ENCODE measurements at places on chromosomes 3 and 15.
A peak's percentile ranks its signal among the peaks of the same experiment; 100 is the strongest.

- no peak for DNase-seq
These were observed at the start of gene TEX55 for GRCh38 chr3:119145500-119146167. TSS of gene TEX55 (plus strand) at chr3:119146165. CDS start at chr3:119146190, 25 bp downstream.

- peak; percentile 38 for DNase-seq
These were observed 139.5 kb downstream of the TBL1XR1 start for GRCh38 chr3:177057768-177058167.

GRCh38 chr3:185630182-185630622 is 44.1 kb downstream of the SENP2 start:
- no peak for DNase-seq

DNA sequence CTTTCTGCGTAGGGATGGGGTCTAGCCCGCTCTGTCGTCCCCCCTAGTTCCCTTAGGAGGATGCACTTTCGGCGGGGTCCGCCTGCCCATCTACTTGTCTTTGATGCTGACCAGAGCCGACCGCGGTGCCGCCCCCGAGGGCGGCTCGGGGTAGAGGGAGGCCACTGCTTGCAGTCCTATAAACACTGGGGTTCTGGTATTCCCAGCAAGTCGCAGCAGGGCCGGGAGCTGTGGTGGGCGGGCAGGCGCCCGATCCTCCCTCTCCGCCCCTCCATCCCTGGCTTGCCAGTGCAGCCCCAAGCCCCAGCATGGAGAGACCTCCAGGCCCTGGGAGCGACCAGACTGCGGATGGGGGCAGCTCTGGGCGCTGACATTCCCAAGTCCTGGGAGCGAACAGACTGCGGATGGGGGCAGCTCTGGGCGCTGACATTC is 830 bp downstream of the SEMA4B start:
- no peak for DNase-seq

GRCh38 chr3:15097891-15098290 is 1.1 kb downstream of the RBSN start:
- no peak for DNase-seq

GRCh38 chr3:188627652-188628051 is 473.7 kb downstream of the LPP start:
- DNase-seq: no peak

- DNase-seq: no peak
These were observed 235.4 kb upstream of the RGMA start for GRCh38 chr15:93324186-93324975.

GRCh38 chr15:29747837-29748417 is 74.3 kb downstream of the TJP1 start:
- DNase-seq: no peak

DNA sequence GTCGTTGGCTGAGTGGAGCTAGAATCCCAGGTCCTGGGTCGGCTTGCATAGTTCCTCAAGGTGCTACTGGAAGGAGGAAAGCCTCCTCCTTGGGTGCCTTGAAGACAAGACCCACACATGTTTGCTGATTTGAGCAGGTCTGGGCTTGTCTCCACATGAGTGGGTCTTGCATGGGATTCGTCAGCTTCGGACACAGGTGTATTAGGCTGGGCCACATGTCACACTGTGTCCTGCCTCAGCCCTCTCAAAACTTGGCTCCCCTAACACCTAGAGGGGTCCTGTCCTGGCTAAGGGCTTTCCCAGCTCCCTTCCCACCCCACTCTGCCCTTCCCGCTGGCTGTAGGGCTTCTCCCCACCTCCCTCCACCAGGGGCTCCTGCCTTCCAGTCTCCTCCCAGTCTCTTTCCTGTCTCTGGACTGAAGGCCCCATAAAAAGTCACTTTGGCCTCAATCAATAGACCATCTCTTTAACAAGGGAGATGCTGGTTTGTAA is 73.0 kb upstream of the ADPGK start:
- DNase-seq: no peak

DNA sequence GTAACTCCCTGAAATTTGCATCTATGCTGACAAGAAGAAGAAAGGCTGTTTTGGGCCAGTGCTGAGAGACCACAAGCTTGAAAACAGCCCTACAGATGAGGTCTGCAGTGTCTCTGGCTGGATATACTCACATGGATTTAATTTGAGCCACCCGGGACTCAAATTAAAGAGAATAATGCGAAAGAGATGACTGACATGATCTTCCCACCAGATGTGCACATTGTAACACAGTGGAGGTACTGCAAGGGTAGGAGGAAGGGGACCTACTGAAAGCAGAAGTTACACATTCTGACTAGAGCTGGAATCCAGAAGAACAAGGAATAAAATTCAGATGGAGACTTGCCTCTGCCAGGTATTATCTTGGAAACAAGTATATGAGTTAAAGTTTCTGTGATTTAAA is 728.3 kb upstream of the SGO1 start:
- DNase-seq: no peak

- no peak for DNase-seq
These were observed 280.3 kb downstream of the NR2F2 start for GRCh38 chr15:96610757-96611156.

GRCh38 chr3:136772709-136773108 is 20.5 kb upstream of the STAG1 start:
- DNase-seq: no peak

- no peak for DNase-seq
These were observed 75.0 kb downstream of the MEGF11 start for GRCh38 chr15:66178531-66178910.

DNA sequence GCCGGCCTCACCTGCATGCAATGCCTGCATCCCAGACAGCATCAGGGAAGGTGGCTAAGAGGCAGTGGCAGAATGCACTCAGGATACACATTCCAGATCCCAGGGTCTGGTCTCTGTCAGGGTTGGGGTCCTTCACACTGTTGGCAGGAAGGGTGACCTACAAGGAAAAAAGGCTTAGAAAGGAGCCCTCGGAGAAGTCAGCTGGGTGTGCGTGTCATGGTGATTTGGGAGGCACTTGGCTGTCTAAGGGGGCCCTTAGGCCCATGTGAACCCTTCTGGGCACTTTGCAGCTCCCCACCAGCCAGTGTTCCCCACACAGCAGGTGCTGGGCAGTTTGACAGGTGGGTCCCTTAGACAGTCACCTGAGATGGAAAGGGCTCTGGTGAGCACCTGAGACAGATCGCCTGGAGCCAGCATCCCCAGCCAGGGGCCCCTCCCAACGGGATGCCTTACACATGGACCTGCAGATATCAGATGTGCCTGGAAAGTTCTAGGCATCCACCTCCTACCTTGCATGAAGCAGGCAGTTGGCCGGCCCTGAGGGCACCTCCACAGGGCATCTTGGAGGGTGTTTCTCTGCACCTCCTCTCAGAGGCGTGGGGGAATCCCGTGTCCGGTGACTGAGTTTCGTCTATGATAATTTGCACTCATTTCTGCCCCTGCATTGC is 131.6 kb downstream of the LRRK1 start:
- DNase-seq: no peak

DNA sequence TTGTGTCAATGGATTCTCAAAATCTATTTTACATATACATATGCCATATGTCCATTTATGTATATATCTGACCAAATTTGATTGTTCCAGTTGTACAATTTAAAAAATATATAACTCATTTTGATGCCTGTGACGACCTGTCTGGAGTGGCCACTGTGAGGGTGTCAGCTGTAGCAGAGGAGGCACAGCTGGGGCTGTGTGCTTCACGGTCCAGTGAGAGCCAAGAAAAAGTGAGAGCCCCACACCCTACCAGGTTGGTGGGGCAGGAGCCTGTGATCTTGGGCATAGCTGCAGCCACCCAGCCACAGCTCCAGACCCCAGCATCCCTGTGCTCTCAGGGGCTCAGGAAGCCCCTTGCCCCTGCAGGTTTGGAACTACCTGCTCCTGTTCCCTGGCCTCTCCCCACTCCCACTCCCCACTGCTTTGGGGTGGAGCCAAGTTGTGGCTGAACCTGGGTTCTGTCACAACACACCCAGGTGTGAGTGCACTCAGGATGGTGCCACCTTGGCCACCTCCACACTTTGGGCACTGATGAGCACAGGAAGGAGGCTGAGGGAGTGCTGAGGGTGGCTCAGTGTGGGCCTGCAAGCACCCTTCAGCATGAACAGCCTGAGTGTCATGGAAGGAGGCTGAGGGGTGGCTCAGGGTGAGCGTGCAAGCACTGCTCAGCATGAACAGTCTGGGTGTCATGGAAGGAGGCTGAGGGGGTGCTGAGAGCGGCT is 161.1 kb upstream of the ROBO1 start:
- no peak for DNase-seq

GRCh38 chr3:17143893-17144664 is 259.3 kb downstream of the PLCL2 start:
- no peak for DNase-seq

DNA sequence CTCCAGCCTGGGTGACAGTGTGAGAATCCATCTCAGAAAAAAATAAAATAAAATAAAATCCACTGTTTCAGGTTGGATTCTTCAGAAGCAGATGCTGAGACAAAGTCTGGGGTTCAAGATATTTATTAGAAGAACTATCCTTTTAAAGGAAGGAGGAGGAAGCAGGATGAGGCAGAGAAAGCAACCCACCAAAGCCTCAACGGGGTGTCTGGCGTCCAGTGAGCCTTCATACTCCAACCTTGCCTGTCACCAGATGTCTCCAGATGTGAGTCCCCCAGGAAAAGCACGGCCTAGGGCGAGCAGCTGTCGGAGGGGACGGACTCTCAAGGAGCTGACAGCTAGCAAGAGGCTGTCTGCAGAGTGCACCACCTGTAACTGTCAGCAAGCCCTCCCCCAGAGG is 37.3 kb downstream of the MB21D2 start:
- DNase-seq: no peak

GRCh38 chr15:90706394-90707327 is 10.5 kb upstream of the BLM start:
- no peak for DNase-seq

DNA sequence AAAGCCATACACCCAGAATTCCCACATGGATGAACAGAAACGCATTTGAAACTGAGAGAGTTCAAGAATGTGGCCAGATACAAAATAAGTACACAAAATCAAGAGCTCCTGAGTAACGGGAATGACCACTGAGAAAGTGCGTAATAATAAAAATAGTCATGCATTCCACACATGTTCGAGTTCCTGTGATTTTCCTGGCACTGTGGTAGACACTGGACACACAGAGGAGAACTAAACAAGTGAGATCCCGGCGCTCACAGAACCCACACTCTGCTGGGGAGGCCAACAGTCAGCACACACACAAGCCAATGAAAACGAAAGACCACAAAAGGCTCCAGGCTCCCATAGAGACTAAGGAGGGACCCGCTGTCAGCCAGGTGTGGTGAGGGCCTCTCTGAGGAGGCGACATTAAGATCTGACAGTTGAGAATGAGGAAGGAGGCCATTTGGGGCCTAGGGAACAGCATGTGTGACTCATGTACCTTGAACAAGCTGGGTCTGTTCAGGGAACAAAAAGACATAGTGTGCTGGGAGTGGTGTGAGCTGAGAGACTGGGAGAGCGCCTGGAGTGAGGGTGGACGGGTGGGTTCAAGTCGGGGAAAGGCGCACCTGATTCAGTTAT is 5.1 kb downstream of the FAM107A start:
- DNase-seq: no peak

DNA sequence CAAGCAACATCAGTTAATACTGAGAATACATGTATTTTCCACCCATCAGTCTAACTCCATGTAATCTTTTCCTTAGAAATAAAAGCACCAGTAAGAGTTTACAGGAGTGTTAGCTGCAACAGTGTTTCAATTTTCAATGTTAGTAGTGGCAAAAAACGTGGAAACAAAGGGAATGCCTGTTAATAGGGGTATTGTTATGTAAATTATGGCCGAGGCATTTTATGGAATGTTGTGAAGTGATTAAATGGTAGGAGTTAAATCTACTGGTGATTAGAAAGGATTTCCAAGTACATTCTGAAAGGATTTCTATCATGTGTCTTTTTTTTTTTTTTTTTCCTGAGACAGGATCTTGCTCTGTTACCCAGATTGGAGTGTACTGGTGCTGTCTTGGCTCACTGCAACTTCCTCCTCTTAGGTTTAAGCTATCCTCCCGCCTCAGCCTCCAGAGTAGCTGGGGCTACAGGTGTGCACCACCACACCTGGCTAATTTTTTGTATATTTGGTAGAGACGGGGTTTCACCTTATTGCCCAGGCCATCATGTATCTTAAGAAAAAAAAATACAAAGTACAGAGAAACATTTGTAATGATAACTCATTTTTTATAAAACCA is 6.6 kb downstream of the ATP6V1A start:
- no peak for DNase-seq

DNA sequence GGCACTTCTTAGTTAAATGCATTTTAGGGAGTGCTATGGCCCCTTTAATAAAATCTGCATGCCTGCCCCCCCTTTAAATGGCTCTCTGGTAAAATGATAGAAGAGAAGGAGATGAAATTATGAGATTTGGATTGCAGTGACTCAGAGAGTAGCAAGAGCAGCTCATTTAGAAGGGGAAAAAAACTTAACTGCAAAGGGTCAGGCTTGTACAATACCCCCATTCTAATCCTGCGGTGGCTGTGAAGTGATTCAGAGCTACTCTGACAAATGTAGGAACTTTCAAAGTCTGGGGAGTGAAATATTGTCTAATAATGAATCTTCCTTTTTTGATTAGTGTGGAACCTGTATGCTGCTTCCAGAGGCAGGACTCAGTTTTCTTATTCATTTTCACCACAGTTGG is 44.1 kb upstream of the TBC1D23 start:
- DNase-seq: no peak

GRCh38 chr3:184351511-184352148 is 9.8 kb downstream of the CLCN2 start:
- DNase-seq: no peak

DNA sequence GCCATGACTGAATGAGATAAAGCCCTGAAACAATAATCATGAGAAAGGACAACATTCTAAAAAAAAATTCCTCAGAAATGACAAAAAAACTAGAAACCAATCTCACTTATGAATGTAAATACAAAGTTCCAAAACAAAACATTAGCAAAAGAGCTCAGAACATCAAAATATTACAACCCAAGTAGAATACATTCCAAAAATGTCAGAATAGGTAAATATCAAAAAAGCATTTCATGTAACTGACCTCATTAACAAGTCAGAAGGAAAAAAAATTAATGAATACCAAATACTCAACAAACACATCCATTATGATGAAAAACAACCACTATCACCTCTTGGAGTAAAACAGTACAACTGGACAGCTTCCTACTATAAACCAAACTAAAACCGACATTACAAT is 93.1 kb downstream of the DLG1 start:
- no peak for DNase-seq

- no peak for DNase-seq
These were observed 13.0 kb downstream of the ZBED2 start for GRCh38 chr3:111582120-111582474.

- no peak for DNase-seq
These were observed 372.3 kb downstream of the SV2B start for GRCh38 chr15:91472316-91472756.

DNA sequence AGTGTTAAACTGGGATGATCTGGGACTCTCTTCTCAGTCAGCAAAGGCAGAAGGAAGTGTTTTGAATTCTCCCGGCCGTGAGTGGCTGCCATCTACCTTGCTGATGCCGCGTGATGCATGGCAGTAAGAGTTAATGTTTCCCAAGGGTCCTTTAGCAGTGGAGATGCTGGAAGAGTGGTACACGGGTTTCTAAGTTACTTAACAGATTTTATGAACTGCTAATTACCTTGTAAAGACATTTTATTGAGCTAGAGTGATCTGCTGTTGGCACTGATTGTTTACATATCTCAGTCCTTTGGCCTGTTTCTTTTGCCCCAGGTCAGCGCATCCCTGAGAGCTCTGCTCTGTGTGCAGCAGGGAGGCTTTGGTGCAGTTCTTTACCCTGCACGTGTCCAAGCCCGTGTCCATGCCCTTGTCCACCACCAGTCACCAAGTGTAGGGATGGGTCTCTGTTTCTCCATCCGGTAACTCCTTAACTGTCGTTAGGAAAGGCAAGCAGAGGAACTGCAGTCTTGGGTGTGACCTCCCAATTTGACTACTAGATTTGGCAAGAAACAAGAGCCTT is 172.3 kb downstream of the SLCO3A1 start:
- DNase-seq: no peak
